ENCODE measurements at places on chromosomes 1 and 21. TPM values are rescaled to one million over a fixed set of nuclear protein-coding genes. Genes with fewer than 3 reads are reported as not detected.

Gene KLHDC7A
- total RNA-seq = not detected

DNA sequence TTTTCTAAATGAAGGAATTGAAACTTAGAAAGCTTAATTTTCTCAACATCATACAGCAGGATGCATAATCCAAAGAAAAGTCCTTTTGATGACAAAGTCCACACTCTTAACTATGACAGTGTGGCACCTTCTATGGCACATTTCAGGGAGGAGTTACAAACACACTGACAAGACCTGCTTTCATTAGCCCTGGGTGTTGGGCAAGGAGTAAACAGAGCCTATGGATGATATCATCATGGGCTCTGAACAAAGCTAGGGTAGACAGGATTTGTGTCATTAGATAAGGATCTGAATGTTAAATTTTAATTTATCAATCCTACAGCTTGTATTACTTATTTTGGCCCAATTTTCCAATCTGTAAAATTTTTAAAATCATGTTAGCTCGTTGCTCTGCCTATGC lies 62.6 kb upstream of the DENND1B start:
- H3K36me3 ChIP-seq = no peaks in the 10 kb centered on the region
- no peaks in the 10 kb centered on the region for H3K4me1 ChIP-seq

Gene PLPP3
- 0.36 TPM for total RNA-seq

- H3K4me3 ChIP-seq = no peak overlapping the region
- no peaks in the 10 kb centered on the region for H3K36me3 ChIP-seq
- no peak for DNase-seq
- peaks cover 5% of the 10 kb centered on the region for H3K4me1 ChIP-seq
These were observed 145.2 kb upstream of the ZNF648 start for GRCh38 chr1:182206626-182207239.

DNA sequence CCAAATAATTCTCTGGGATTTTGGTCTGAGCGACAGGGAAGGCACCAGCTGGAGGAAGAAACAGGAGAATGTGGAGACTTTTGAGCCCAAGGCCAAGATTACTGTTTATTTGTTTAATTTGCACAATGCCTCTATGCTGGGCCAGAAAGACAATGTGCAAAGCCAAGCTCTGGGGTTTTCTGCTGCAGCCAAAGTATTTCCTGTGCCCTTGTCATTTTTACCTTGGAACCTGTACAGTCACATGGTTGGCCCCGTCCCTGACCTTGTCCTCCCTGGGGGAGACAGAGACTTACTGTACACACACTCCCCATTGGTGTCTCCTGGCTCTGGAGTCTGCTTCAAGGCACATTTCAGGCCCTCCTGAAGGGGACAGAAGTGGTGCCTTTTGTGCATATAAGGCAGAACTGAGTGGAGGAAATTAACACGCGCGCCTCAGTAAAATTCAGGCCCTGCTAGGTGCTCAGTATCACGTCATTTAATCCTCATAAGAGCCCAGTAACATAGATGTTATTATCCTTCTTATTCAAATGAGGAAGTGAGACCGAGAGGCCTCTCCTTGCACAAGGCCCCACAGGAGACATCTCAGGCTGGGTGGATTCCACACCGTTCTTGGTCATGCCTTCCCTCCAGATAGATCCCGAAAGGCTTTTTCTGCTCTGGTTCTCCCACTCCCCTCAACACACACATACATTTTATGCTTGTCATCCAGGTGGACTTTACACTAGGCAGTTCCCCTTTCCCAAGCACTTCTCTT lies 21.1 kb downstream of the C1orf115 start:
- H3K4me3 ChIP-seq = no peak overlapping the region
- H3K27me3 ChIP-seq = peaks cover 9% of the 10 kb centered on the region
- H3K27ac ChIP-seq = no peak overlapping the region
- no peaks in the 10 kb centered on the region for H3K36me3 ChIP-seq
- DNase-seq = no peak

DNA sequence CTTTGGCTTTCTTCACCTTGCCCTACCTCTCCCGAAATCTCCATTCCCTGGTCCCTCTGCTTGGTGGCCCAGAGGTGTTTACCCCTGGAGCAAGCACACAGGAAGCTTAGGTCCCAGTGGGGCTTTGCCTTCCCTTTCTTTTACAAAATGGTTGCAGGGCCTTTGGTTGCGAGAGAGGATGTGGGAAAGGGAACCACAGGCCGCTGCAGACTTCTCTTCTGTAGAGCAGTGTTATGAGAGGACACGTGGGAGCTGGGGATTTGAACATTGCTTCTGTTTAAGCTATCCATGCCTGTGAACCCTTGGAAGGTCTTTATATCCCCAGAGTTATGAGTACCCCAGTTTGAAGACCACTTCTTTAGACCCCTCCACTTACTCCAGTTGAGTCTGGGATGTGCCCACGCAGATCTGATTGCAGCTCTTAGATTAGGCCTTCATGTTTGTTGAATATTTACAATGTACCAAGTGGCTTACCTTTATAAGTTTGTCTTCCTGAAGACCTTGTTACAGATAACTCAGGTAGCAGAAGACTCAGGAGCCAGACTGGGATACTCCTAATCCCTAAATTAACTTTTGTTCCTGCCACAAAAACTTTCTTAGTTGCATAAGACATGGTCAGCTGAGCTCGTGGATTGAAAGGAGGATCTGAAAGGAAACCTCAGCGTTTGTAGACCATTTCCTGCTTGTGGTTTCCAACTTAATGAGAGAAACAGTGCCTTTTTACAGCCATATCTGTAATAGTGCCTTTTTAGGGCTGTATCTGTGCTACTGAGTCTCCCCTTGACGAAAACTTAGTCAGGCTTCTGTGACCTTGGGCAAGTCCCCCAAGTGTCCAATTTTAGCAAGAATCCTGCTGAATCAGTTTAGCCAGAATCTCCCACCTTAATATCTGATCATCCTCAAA lies 21.9 kb upstream of the IVNS1ABP start:
- DNase-seq = no peak
- no peaks in the 10 kb centered on the region for H3K4me1 ChIP-seq
- H3K27me3 ChIP-seq = no peaks in the 10 kb centered on the region
- no peaks in the 10 kb centered on the region for H3K36me3 ChIP-seq
- no peak overlapping the region for H3K4me3 ChIP-seq

DNA sequence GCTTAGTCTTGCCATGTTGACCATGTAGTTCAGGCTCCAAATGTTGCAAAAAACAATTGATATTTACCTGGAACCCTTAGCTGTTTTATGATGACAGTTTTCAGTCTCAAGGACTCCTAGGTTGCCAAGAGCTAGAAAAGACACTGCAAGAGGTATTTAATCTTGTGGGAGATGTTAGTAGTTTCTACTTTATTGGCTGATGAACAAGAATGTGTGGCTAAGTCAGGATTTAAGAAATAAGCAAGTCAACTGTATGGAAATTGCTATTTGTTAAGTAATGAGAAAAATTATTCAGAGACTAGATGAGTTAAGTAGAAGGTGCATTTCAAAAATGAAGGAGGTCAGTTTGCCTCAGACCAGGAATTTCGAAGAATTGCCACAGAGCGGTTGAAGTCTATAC lies 639.7 kb upstream of the USP24 start:
- no peaks in the 10 kb centered on the region for H3K4me1 ChIP-seq
- no peak overlapping the region for H3K4me3 ChIP-seq
- H3K36me3 ChIP-seq = no peaks in the 10 kb centered on the region
- no peaks in the 10 kb centered on the region for H3K27me3 ChIP-seq

Gene IGSF9
- total RNA-seq = 0.34 TPM

GRCh38 chr1:109996476-109996875 lies 11.9 kb downstream of the AHCYL1 start:
- no peaks in the 10 kb centered on the region for H3K27me3 ChIP-seq
- no peak overlapping the region for H3K4me3 ChIP-seq
- no peaks in the 10 kb centered on the region for H3K4me1 ChIP-seq
- DNase-seq = no peak
- H3K36me3 ChIP-seq = peaks cover 36% of the 10 kb centered on the region
- H3K27ac ChIP-seq = no peak overlapping the region

DNA sequence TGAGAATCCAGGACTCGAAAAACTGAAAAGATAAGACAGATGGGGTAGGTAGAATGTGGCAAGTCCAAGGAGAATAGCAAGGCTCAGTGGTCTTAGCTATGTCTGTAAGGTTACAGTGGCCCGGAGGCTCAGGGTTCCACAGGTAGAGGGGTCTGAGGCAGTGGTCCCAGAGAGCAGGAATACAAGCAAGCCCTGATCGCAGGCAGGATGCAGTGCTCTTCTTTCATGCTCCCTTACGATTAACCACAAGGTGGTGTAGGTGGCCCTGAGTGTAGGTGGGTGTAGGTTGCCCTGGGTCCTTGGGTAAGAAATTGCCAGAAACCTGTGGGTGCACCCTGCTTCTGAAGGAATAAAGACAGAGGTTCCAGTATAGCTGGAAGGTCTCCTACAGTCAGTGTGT lies 99.1 kb upstream of the RAB3GAP2 start:
- DNase-seq = no peak
- H3K4me3 ChIP-seq = no peak overlapping the region
- H3K36me3 ChIP-seq = no peaks in the 10 kb centered on the region
- no peak overlapping the region for H3K27ac ChIP-seq
- peaks cover 16% of the 10 kb centered on the region for H3K27me3 ChIP-seq
- H3K4me1 ChIP-seq = no peaks in the 10 kb centered on the region

Gene AGMAT
- not detected for total RNA-seq

DNA sequence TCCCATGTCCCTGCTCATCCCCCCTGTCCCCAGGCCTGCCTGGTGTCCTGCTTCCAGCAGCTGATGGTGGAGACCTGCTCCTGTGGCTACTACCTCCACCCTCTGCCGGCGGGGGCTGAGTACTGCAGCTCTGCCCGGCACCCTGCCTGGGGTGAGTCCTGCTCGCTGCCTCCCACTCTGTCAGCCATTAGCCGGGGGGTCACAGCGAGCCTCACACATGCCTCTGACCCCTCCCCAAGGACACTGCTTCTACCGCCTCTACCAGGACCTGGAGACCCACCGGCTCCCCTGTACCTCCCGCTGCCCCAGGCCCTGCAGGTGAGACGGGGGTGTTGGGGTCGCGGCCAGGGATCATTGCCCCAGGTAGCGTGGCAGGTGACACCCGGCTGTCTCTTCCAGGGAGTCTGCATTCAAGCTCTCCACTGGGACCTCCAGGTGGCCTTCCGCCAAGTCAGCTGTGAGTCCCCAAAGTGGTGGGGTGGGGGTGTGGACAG lies 10.0 kb downstream of the SCNN1D start:
- H3K4me3 ChIP-seq = no peak overlapping the region
- DNase-seq = peak; percentile 82
- peaks cover 2% of the 10 kb centered on the region for H3K27me3 ChIP-seq
- no peak overlapping the region for H3K27ac ChIP-seq
- H3K36me3 ChIP-seq = peaks cover 6% of the 10 kb centered on the region

Gene PUM1
- 101 TPM for total RNA-seq

Gene POMGNT1
- total RNA-seq = 57.9 TPM

Gene PCP4
- total RNA-seq = not detected

GRCh38 chr1:151314137-151314875 lies 12.9 kb downstream of the PI4KB start:
- H3K27ac ChIP-seq = peak overlapping the region; percentile 6
- H3K27me3 ChIP-seq = no peaks in the 10 kb centered on the region
- no peak overlapping the region for H3K4me3 ChIP-seq
- peaks cover 45% of the 10 kb centered on the region for H3K4me1 ChIP-seq
- peaks cover 84% of the 10 kb centered on the region for H3K36me3 ChIP-seq

GRCh38 chr21:45593162-45594022 lies 50.1 kb upstream of the PCBP3 start:
- H3K36me3 ChIP-seq = peaks cover 33% of the 10 kb centered on the region
- H3K4me1 ChIP-seq = peaks cover 23% of the 10 kb centered on the region
- peak overlapping the region; percentile 70 for H3K27ac ChIP-seq
- peak overlapping the region; percentile 46 for H3K4me3 ChIP-seq
- no peaks in the 10 kb centered on the region for H3K27me3 ChIP-seq
- no peak for DNase-seq

Gene RPE65
- total RNA-seq = not detected

Gene CGN
- 0.27 TPM for total RNA-seq

DNA sequence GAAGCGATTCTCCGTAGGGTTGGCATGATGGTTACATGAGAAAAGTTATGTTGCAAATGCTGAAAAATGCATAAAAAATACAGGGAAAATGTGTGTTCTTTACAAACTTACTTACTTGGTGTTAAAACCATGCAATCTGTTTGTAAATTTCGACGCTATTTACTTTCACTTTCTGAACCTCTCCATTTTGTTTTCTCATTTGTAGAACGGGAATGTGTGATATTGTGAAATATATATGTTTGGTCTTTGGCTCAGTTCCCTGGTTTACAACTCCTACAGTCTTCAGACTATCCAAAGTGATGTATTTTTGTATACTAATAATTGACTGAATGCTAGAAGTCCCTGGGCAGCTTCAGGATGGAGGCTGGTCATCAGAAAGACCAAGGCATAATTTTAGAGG lies 982.3 kb downstream of the ADGRL2 start:
- H3K27ac ChIP-seq = no peak overlapping the region
- H3K4me1 ChIP-seq = no peaks in the 10 kb centered on the region
- no peaks in the 10 kb centered on the region for H3K27me3 ChIP-seq

DNA sequence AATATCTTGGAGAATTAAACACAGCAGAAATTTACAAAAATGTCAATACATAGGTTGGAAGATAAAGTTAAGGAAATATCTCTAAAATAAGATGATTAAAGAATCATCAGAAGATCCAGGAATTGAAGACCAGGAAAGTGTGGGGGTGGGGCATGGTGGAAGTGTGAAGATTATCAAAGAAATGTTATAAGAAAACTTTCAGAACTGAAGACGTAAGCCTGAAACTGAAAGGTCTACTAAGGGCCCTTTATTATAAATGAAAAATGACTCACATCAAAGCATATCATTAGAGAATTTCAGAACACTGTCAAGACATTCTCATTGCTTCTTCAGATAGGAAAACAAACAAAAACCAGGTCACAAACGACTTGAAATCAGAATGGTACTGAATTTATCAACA lies 92.4 kb upstream of the DPT start:
- no peaks in the 10 kb centered on the region for H3K4me1 ChIP-seq
- no peaks in the 10 kb centered on the region for H3K36me3 ChIP-seq
- no peak for DNase-seq
- no peak overlapping the region for H3K4me3 ChIP-seq
- H3K27me3 ChIP-seq = no peaks in the 10 kb centered on the region
- no peak overlapping the region for H3K27ac ChIP-seq

Gene CAMK2N1
- 1.4 TPM for total RNA-seq

Gene CYB561D1
- 5.9 TPM for total RNA-seq

- H3K36me3 ChIP-seq = no peaks in the 10 kb centered on the region
- no peaks in the 10 kb centered on the region for H3K4me1 ChIP-seq
- H3K4me3 ChIP-seq = no peak overlapping the region
- H3K27me3 ChIP-seq = peaks cover 22% of the 10 kb centered on the region
- no peak for DNase-seq
These were observed 17.9 kb downstream of the ETV3L start for GRCh38 chr1:157081707-157082106.

GRCh38 chr1:228798035-228798434 lies 62.8 kb downstream of the RHOU start:
- no peaks in the 10 kb centered on the region for H3K4me1 ChIP-seq
- no peak overlapping the region for H3K27ac ChIP-seq
- H3K4me3 ChIP-seq = no peak overlapping the region

DNA sequence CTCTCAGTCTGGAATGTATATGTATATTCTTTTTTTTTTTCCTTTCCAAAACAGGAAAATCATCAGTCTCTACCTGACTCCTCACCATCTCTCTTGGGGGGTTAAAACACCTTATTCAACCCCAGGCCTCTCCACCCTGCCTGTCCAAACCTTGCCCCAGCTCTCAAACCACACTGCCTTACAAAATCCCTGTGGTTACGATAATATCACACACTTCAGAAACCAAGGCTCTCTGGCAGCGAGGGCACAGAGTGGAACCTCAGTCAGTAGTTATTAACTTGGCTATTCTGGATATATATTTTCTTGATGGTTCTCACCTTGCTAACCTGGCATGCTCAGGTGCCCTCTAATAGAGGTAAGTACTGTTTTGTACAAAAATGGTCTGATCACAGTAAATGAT lies 24.7 kb downstream of the KIAA0040 start:
- H3K27ac ChIP-seq = no peak overlapping the region
- no peak overlapping the region for H3K4me3 ChIP-seq
- DNase-seq = no peak

Data from K562 (cell line).